ENCODE measurements at places on chromosomes 16 and 17. TPM values are rescaled to one million over a fixed set of nuclear protein-coding genes. Genes with fewer than 3 reads are reported as not detected.

GRCh38 chr16:89033304-89033703 lies 56.3 kb upstream of the CBFA2T3 start:
- DNase-seq: no peak

DNA sequence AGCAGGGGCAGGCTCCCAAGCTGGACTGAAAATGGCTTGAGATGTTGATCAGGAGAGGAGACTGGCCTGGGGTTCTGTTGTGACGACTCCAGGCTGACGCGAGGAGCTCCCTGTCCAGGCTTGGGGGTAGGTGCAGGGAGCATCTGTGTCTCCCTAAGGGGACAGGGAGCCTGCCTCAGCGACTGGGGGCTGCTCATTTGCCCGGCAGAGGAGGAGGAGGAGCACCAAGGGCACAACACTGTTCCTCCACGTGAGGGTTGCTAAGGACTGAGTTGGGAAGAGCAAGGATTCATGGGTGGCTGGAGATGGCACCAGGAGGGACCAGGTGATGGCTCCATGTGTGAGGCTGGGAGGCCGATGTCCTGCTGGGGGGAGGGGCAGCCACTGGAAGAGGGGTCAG lies 53.3 kb downstream of the USP22 start:
- no peak for DNase-seq

DNA sequence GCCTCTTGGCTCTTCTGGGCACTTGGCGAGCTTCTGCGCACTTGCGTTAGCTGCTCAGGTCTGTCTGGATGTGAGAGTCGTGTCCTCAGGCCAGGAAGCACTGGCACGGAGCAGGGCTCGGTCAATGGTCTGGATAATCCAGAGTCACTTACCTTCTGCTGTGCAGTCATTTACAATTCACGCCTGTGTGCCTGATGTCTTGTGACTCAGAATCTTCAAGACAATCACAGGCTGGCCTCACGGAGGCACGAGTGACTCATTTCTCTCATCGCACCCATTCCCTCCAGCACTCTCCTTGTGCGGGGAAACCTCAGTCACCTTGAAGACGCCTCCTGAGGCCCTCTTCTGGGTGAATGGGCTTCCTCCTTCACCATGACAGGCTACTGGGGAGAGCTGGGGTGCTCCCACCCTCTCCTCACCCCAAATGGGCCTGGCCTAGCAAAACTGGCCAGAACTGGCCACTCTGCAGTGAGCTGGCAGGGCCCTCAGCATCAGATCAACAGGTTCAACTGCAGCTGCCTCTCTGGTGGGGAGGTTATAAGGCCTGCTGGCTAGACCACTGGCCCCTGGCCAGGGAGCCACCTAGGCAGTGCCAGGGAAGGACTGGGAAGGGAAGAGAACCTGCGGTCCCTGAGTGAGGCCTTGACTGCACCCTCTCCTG lies 1.9 kb upstream of the CAPN15 start:
- peak; percentile 66 for DNase-seq

DNA sequence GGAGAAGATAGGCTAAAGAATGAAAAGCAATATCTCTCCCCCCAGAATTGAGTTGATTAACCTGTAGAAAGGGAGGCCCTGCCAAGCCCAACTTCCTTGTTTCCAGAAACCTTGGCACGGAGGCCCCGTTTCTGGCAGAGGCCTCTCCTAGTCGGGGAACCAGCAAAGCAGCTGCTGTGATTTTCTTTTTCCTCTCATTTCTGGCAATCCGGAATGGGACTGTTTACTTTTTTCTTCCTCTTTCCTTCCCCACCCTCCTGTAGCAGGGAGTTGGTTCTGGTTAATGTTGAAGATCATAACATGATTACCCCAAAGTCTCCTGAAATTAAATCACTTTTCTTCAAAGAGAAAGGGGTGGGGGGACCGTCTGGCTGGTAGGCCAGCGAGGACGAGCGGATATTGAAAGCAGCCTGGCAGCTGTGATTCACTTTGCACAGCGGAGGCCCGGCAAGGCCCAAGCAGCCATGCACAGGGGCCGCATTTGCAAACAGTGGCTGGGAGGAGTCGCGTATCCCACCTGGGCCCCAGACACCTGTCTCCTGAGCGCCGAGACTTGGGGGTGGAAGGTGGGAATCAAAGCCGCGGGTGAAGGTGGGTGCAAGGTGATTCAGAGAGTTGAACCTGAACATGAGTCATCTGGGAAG lies 51.5 kb downstream of the NTN1 start:
- peak; percentile 83 for DNase-seq

DNA sequence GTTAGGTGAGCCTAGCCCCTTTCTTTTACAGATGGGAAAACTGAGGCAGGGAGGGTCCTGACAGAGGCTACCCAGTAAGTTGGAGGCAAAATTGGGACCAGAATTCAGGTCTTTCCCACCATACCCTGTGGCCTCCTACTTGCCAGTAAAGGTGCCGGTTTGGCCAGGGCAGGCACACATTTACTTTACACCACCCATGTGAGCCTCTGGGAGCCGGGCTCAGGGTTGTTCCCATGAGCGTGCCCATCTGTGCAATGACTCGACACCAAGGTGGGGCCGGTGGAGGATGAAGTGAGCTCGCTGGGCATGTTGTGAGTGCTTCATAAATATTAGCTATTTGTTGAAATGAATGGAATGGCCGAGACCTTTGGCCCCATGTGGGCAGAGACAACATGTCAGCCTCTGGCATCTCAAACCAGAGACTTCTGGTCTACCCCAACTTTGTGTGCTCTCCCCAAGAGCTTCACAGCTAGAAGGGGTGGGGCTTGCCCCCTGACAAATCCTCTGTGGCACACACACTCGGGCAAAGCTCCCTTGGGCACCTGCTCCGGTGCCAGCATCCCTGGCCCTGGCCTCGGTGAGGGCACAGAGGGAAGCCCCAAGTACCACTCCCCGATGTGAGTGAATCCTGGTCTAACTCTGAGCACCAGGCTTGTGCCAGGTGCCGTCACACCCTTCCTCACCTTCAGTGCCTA lies 60.1 kb downstream of the SRCIN1 start:
- DNase-seq: no peak

DNA sequence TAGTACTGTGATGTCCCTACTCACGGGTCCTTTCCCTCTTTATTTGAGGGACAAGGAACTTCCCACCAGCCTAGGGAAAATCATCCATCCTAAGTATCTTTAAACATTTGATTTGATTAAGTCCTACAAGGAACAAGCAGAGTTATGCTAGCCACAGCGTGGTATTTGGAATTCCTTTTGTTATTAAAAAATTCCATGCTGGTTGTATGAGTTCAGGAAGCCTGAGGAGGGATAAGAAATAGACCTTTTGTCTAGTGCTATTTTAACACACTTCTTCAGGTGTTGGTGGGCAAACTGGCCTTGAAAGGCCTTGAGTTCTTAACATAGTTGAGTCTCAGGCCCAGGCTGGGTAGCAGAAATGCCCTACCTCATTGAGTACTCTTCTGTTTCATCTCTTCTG lies 105.4 kb upstream of the TBX2 start:
- DNase-seq: no peak

DNA sequence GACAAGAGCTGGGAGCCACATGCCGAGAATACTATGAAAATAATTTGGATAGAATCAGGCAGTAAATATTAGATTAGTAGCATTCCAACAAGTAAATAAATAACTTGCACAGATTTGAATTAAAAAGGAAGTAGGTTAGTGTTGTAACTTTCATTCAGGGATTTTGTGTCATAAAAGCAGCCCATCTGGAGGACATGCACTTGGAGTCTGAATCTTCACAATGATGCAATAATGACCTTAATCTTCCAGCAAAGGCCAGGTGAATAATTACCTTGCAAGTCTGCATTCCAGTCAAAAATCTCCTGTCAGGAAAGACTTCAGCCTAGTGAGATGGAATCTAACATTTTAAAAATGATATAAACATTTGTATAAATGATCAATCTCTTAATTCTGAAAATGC lies 518.1 kb downstream of the KCNJ2 start:
- DNase-seq: no peak

- peak; percentile 75 for DNase-seq
Observed at GRCh38 chr17:33520426-33521330, 227.6 kb upstream of the ASIC2 start.

DNA sequence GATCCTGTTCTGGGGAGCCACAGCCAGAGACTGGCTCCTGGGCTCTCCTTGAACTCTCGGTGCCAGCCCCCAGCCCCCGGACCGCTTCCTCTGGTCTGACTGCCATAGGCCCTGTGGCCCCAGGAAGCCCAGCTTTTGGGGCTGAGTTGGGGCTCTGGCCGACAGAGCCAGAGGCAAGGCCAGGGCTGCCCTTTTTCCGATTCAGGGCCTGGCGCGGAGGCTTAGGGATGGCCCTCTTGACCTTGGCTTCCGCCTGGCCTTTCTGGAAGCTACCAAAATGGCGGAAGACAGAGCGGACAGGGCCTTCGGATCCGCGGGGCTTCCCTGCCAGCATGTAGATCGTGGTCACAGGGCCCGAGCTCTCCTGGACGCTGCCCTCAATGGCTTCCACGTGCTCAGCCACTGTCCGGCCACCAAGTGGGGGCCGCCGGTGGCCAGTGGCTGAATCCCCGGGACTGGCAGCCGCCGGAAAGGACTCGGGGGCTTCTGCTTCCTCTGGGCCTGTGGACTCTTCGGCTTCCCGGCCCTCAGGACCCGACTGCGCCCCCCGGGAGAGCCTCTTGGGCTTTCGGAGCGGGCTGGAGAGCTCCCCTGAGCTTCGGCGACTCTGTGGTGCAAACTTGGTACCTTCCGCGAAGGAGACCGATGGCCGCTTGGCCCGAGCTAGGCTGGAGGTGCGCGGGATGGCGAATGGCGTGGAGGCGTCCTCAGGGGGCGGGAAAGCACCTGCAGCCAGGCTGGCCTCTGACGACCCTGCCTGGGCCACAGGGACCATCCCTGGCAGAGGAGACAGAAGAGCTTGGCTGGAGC lies 6.4 kb upstream of the SLC43A2 start:
- DNase-seq: peak; percentile 1

DNA sequence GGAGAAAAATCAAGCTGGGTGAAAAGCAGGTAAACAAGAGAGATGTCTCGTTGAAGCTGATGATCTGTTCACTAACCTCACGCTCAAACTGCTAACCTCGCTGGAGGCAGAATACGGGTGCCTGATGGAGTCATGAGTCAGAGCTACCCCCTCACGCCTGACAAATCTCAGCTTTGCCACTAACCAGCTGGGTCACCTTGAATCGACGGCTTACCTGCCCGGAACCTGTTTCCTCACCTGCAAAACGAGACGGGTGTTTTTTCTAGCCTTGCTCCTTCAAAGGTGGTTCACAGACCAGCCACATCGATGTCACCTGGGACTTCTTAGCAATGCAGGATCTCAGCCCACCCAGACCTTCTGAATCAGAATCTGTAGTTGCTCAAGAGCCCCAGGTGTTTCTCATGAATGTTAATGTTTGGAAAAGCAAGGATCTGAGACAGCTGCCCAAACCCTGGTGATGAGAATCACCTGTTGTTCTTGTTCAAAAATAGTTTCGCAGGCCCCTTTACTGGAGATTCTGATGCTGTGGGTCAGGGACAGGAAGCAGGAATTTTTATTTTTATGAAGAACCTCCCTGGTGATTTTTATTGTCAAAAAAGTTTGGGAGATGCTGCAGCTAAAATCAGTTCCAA lies 56.9 kb downstream of the MARCHF10 start:
- DNase-seq: peak; percentile 29

GRCh38 chr17:16052486-16052885 lies 52.9 kb downstream of the TTC19 start:
- no peak for DNase-seq

The SLC12A3 gene
- total RNA-seq: not detected

The UNC45B gene
- total RNA-seq: not detected

The PABPN1L gene
- not detected for total RNA-seq

The OTOP2 gene
- not detected for total RNA-seq

The DNAAF1 gene
- total RNA-seq: not detected

The CSH1 gene
- total RNA-seq: not detected

The CLDN7 gene
- total RNA-seq: 829 TPM

The OTOA gene
- total RNA-seq: 0.55 TPM

The KRTAP2-3 gene
- not detected for total RNA-seq

All from stomach (tissue), 19 donors.